ENCODE measurements at places on chromosomes 11 and 22. TPM values are rescaled to one million over a fixed set of nuclear protein-coding genes. Genes with fewer than 3 reads are reported as not detected.

DNA sequence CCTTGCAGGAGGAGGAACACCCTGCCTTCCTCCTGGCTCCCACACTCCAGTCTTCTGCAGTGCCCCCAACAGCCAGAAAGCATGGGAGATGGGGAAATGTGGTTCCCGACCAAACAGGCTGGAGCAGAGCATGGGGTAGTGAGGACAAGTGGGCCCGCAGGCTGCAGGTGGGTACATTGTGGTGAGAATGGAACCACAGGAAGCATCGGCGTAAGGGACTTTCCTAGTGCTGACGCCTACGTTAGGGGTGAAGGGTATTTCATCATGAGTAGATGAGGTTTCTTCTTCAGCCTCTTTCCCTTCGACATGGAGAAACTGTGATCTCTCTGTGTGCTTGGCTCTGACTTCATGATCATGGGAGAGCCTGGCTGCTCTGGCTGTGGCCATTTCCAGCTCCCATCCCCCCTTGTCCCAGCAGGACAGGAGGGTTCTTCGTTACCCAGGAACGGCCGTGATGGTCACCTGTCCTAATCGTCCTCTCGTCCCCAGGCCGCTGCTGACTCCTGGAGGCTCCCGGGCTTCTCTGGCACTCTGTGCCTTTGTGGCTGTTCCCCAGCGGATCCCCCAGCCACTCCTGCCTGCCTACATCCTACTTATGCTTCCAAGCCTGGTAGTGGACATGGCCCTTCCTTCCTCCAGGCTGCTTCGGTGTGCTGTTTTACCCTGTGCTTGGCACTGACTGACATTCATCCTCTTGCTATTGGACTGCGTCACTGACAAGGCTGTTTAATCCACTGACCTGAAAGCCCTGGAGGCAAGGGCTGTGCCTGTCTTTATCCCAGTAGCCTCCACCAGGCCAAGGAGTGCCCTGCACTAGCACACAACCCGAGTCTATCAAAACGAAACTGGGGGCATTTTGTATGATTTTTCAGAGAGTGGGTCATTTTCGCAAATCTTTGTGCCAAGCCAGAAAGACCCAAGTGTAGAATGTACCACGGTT lies 65.2 kb upstream of the CECR2 start:
- no peak for DNase-seq

DNA sequence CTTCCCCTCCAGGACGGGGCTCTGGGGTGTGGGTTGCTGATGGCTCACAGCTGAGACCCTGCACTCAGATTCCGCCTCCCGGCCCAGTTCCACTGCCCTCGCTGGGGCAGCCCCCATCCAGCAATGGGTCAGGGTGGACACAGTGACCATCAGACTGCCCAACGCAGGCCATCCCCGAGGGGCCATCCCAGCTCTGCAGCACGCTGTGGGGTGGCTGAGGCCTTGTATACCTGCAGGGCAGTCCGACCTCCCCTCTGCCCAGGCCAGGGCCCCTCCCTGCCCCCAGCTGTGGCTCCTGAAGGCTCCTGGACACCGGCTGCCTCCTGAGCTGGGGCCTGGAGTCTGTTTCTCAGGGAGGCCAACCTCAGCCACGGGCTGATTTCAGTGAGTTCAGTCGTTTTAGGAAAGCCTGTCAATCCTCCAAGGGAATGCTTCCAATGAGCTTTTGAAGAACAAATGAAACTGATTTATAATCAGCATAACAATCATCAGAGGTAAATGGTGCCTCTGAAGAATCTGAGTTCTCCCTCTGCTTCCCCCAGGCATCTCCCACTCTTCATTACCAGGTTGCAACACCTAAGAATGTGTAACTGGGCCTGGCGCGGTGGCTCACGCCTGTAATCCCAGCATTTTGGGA lies 95.1 kb downstream of the CELSR1 start:
- no peak for DNase-seq

GRCh38 chr11:86703987-86704386 lies 31.6 kb upstream of the ME3 start:
- no peak for DNase-seq

YAP1 gene
- 118 TPM for total RNA-seq

DNA sequence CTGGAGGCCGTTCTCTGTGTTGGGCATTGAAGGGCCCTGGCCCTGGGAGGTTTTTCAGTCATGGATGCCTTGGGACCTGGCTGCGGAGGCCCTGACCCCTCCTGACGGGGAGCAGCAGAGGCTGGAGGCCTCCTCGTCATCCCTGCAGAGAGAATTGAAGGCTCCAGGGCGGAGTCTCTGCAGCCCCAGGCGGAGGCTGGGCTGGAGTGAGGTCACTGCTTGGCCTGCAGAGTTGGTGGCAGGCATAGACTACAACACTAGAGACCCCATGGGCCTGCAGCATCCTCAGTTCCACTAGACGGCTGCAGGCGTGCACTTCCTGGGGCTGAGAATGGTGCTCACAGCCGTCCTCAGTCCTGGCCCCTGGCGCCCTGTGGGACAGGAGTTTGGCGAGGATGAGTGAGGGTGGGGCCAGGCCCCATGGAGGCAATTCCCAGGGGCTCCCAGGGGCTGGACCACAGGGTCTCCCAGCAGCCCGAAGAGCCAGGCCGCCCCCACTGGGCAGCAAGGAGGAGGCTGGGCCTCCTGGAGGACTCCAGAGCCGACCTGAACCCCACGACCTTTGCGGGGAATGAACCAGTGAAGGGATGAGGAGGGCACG lies 1194.9 kb downstream of the BRD1 start:
- no peak for DNase-seq

DNA sequence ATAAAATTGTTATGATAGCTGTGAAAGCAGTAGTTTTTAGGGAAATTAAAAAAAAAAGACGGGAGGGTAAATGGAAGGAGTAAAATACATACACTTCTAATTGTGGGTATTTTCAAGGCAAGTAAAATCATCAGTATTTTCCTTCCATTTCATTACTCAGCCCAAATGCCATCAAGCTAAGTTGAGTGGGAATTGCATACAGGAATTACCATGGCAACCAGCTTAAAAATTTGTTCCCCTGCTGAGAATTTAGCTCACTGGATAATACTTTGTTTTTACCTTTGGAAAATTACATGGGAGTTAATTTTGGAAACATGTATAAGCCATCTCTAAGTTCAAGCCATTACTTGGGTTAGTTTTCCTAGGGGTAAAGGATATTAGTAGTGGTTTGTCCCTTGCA lies 1873.4 kb downstream of the LRRC4C start:
- DNase-seq: no peak

- peak; percentile 6 for DNase-seq
These were observed 221.2 kb downstream of the SBF2 start for GRCh38 chr11:10072841-10073240.

- DNase-seq: peak; percentile 33
These were observed 19.8 kb upstream of the GNB1L start for GRCh38 chr22:19874307-19875060.

Data from GM23248 (cell line).